ENCODE measurements at places on chromosomes 3 and 15. TPM values are rescaled to one million over a fixed set of nuclear protein-coding genes. Genes with fewer than 3 reads are reported as not detected.

GRCh38 chr3:141152801-141153678 lies 78.6 kb upstream of the PXYLP1 start:
- no peak for DNase-seq

DNA sequence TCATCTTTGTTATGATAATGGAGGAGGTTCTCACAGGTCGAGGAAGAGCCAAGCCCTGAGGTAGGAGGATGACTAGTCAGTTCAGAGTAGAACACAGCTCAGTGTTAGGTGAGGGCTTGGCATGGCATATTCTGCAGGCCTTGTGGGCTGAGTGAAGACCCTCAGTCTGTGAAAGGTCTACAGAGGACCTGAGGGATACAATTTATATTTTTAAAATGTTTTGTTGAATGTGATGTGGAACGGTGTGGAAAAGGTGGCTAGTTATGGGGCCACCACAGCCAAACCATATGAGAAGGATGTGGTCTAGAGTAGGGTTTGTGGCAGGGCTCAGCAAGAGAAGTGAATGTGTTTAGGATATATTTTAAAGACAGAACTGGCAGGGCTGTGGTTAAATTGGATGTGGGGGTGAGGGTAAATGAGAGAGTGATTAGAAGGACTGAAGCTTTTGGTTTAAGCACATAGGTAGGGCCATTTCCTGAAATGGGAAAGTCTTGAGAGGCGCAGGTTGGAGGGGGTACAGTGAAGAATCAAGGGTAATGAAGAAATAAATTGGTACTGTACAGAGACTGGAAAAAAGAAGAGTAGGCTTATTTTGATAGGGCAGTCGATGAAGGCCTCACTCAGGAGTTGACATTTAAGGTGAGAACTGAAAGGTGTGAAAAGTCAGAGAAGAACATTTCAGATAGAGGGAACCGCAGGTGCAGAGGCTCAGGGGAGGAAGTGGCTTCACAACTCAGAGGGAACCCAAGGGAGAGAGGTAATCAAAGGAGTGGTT lies 60.5 kb downstream of the SPTSSB start:
- DNase-seq, result no peak

DNA sequence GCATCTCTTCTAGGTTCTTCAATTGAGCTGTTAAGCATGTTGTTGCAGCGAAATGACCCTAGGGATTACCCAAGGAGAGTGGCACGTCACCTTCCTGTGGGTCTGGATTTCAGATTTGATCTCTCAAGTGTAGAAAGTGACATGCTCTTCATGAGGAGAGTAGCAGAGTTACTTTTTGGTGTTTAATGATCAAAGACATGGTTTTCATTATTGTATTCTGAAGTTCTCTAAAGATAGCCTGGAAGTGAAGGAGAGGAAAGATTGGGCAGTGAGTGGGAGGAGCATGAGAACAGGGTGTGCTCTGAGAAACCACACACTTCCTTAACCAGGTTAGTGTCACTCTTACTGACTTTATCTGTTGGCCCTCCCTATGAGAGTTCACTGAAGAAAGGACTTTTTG lies 153.6 kb downstream of the AKAP13 start:
- no peak for DNase-seq

DNA sequence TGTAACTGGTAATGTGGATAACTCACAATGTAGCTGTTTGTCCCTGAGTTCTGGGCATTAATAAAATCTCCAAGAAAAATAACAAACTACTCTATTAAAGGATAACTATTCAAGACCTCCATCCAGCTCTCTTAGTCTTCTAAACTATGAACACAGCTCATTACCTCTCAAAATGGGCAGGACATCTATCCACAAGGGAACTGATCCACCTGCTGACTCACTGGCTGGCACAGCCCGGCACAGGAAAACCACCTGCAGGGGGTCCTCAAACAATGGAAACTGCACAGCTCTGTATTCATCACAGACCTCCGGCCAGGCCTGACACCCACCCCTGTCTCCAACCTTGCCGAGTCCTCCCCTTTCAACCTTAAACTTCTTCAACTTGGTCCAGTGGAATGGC lies 255.4 kb downstream of the TJP1 start:
- no peak for DNase-seq

- DNase-seq, result no peak
Measured at GRCh38 chr3:152069871-152070270, 196.4 kb downstream of the SUCNR1 start.

DNA sequence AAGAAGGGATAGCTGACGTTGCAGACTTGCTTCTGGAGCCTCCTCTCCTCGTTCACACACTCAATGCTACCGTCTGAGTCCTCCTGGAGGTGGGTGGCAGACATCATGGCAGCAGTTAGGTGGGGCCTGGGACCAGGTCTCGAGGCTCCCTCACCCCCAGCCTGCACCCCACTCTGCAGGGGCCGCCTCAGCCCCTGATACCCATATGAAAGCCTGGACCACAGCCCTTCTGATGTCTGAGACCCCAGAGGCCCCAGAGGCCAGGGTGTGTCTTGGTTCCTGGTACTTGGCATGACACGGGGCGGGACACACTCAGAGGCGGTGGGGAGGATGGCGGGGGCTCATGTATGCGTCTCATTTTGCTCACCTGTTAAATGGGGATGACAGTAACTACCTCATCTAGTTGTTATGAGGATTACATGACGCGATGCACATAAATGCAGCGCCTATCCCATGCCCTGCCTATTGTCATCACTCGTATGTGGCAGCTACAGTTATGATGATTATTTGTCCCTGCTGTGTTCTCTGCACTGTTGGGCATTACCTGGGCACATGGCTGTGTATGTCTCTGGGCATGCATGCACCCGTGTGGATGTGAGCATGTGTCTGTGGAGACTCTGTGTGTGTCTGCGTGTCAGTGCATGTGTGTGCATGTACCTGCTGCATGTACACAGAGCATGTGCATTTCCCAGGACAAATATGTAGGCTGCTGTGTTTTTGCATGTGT lies 39.9 kb downstream of the FEM1B start:
- no peak for DNase-seq

- DNase-seq, result no peak
Measured at GRCh38 chr15:40985541-40986330, 32.5 kb downstream of the CHAC1 start.

GRCh38 chr15:67107014-67107812 lies 41.8 kb downstream of the SMAD3 start:
- DNase-seq, result no peak

GRCh38 chr15:43779016-43779415 lies 2.2 kb upstream of the ELL3 start:
- no peak for DNase-seq

DNA sequence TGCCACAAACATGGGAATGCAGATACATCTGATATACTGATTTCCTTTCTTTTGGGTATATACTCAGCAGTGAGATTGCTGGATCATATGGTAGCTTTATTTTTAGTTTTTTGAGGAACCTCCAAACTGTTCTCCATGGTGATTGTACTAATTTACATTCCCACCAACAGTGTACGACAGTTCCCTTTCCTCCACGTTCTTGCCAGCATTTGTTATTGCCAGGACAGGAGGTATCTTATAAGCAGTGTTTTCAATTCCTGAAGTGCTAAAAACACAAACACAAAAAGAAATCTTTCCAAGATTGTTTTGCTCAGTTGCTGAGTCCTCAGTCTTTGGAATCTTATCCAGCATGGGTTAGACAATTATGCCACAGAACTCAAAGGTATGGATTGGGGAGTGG lies 13.5 kb downstream of the GTF2E1 start:
- no peak for DNase-seq

- no peak for DNase-seq
Measured at GRCh38 chr3:12752809-12753208, 6.2 kb downstream of the TMEM40 start.

DNA sequence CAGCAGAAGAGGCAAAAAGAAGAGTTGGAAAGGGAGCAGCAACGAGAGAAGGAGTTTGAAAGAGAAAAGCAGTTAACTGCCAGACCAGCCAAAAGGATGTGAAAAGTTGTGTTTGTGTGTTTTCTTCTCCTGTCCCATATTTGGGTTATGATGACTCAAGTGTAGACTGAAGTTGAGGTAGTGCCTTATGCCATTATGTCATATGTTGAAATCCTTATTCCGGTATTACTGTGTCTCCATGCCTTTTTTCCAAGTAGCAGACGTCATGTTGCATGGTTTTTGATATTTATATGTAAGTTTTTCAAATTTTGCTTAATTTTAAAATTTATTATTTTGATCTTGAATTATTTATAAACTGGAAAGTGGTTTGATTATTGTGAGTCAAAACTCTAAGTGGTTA lies 19.2 kb downstream of the BLOC1S6 start:
- no peak for DNase-seq

DNA sequence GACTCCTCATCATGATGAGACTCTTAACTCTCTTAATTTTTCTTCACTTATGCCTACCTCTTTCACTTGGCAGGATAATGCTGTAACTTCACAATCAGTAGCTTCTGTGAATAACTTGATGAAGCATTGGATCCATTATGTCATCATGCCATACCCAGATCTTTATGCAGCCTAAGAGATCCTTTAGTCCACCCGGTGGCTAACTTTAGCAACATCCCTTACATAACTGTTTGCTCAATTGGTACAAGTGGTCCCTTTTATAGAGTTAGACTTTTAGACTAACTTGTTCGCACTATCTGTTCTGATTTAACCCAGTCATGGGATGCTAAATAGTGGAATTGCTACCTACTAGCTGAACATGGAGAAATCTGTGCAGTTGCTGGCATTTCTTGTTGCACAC lies 184.5 kb downstream of the USP13 start:
- no peak for DNase-seq

- no peak for DNase-seq
Measured at GRCh38 chr3:37604336-37604833, 257.3 kb upstream of the CTDSPL start.

DNA sequence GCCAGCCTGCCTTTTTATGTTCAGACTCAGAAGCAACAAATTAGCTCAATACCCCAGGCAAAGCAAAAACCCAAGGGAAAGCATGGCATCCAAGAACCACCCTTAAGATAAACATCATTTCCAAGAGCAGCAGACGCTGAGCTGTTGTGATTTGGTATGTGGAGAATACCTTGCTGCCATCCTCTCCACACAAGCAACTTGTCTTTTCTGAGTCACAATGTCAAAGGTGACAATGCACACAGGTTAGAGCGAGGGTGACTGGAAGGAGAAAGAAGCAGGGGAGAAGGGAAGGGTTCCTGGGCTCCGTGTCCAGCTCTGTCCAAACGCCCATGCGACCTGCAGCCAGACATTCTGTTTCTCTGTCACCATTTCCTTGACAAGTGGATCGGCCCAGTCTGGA lies 6.0 kb downstream of the PCSK6 start:
- no peak for DNase-seq

GRCh38 chr3:24686808-24687207 lies 192.2 kb upstream of the THRB start:
- peak; percentile 74 for DNase-seq

DNA sequence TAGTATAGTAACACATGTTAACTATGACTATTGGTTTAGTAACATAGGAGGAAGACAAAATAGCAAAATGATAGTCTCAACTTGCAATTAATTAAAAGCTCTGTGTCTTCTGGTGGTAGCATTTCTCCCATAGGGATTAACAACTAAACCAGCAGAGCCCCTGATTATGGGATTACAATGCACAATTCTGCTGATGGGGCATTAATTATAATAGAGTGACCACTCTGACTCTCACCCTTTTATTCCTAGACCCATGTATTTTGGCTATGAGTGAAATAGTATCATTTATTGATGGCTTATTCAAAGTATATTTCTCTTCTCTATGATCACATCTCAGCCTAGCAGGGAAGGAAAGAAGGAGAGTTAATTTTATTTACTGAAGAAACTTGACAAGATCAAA lies 17.5 kb upstream of the GOLGA8B start:
- no peak for DNase-seq

DNA sequence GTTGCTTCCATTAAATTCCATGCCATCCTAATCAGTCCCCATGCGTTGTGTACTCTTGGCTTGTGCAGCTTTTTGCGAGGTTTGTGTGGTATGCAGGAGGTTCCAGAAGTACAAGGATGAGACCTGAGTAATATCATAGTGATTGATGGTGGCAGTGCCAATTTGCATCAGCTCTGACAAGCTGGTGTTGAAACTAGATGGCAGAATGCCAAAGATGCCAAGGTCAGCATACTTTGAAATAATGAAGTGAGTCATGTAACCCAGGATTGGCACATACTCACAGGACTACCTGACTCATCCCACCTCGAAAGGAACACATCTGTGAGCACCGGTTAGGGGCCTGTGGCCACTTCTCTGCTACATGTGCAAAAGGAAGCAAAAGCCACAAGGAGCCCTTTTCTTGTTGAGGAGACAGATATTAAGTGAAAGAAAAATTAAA lies 14.3 kb downstream of the KAT2B start:
- DNase-seq, result peak; percentile 92

DNA sequence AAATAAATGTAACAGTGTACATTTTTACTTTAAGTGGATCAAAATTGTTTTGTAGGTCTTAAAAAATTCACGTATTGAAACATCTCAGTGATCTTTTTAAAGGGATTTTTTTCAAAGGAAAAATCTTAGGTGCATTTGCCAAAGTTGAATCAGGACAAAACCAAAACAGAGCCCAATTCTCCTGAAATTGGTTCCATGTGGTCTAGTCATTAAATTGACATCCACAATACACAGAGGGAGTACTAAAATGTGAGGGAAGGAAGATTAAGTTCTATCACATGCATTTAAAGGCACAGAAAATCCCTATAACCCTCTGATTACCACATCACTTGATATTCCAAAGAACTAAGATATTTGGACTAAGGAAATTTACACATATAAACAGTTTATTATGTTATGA lies 39.3 kb upstream of the HDC start:
- DNase-seq, result no peak

- no peak for DNase-seq
Measured at GRCh38 chr15:98684436-98684835, 36.1 kb downstream of the IGF1R start.

- no peak for DNase-seq
Measured at GRCh38 chr3:157611536-157612076, 108.4 kb upstream of the VEPH1 start.

DNA sequence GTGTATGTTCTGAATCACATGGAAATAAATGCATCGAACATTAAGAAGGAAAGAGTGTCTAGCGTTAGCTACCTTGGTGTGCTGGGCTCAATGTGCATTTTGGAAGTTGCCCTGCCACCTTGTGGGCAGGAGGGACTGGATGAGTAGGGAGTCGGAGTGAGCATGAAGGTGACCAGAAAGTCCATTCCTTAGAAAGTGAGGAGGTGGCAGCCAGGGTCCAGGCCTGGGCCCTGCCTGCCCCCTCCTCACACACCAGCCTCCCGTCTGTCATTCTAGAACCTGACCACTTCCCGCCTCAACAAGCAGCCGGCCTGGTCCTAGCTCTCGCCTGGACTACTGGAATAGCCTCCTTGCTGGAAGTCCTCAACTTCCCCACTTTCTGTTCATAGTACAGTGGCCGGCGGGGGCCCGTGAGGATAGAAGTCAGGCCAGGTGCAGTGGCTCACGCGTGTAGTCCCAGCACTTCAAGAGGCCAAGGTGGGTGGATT lies 10.2 kb upstream of the GATA2 start:
- DNase-seq, result no peak

- DNase-seq, result no peak
Measured at GRCh38 chr15:65828585-65828984, 36.5 kb upstream of the DENND4A start.

The BUB1B gene
- 3.0 TPM for total RNA-seq

The IL16 gene
- 44.7 TPM for total RNA-seq

The DIPK2A gene
- 47.1 TPM for total RNA-seq

The SERINC4 gene
- under 0.01 TPM for total RNA-seq

The CPEB1 gene
- 0.27 TPM for total RNA-seq

The NR1D2 gene
- 10.8 TPM for total RNA-seq

The SAXO2 gene
- under 0.01 TPM for total RNA-seq

The EEF1AKMT4 gene
- total RNA-seq, result 9.7 TPM

The CHRM5 gene
- under 0.01 TPM for total RNA-seq

The SCN11A gene
- under 0.01 TPM for total RNA-seq

The GOLGA8J gene
- total RNA-seq, result under 0.01 TPM

Data from hematopoietic multipotent progenitor cell (in vitro differentiated cells).